ENCODE measurements at places on chromosomes 2 and 18.

DNA sequence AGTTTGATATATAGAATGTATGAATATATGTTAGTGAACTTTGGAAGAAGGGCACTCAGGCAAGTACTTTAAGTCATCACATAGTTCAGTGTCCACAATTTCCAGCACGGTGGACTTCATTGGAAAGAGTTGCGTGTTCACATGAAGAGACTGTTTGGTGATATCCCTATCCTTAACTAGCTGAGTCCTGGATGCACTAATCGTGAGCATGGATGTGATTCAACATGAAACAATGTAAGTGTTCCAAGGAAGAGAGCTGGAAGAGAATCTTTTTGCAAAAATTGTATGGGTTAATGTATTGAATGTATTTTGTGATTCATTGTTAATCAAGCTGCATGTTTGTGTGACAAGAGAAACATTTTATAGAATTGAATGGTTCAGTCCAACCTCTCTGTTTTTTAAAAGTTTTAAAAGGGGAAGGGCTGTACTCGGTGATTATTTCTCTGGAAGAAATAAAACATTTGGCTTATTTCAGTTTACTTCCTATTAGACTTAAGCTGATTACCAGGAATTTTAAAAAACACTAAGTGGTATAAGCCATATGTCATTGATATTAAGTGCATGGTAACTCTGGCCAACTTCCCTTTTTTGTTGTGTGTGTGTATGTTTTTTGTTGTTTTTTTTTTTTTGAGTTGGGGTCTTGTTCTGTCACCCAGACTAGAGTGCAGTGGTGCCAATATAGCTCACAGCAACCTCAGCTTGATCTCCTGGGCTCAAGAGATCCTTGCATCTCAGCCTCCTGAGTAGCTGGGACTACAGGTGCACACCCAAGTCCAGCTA lies 8.6 kb downstream of the XRCC5 start:
- no peak for DNase-seq

GRCh38 chr18:28793901-28794300 lies 617.0 kb upstream of the CDH2 start:
- DNase-seq = no peak

- no peak for DNase-seq
Measured at GRCh38 chr2:26704441-26704977, 12.0 kb downstream of the KCNK3 start.

GRCh38 chr2:169095621-169096105 lies 26.3 kb downstream of the DHRS9 start:
- DNase-seq = no peak

DNA sequence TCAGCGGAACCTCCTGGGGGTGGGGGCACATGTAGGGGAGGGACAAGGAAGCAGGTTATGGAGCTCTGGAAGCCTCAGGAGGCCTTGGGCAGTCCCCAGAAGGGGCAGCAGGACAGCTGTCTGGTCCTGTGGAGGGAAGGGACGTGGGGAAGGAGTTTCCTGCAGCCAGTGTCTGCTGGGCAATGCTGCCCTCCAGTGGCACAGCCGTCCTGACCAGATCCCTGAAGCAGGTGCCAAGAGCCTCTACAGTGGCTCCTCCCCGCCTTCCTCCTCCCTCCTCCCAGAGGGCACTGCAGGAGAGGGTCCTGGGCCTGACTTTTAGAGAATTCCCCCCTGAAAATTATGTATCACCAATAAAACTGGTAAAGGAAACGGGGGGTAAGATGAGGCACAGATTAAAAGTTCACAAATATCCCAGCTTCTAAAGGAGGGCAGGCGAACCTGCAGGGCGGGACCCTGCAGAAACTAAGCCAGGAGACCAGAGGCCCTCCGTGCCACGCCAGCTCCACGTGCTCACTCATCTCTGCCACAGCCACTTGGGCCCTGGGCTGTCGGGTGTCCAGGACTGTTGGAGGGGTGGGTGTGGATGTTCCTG lies 258.5 kb downstream of the TWIST2 start:
- DNase-seq = peak; percentile 57

GRCh38 chr2:191051825-191052778 lies 38.1 kb upstream of the STAT1 start:
- no peak for DNase-seq

DNA sequence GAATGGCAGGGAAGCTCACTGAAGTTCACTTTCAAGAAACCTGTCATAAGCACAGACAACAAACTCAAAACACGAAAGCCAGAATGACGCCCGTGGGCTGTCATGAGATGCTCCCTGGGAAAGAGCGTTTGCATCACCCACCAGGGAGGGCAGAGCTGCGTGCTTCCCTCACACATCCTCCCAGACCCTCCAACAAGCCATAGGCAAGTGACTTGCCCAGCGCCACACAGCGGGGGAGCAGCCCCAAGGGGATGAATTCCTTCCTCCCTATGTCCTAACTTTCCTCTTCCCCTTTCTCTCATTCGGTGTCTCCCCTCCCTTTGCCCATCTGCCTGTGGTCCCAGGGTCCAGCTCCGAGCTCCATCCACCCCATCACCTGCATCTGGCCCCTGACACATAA lies 10.7 kb downstream of the BIN1 start:
- DNase-seq = no peak

GRCh38 chr2:104337869-104338268 lies 516.0 kb upstream of the POU3F3 start:
- DNase-seq = no peak

- DNase-seq = no peak
Measured at GRCh38 chr2:63054841-63055225, 4.2 kb downstream of the OTX1 start.

- no peak for DNase-seq
Measured at GRCh38 chr2:12430407-12431133, 286.2 kb upstream of the TRIB2 start.

- no peak for DNase-seq
Measured at GRCh38 chr2:236103981-236104380, 64.2 kb downstream of the GBX2 start.

GRCh38 chr2:2291500-2292260 lies 39.4 kb downstream of the MYT1L start:
- DNase-seq = peak; percentile 41

- no peak for DNase-seq
Measured at GRCh38 chr2:226728996-226729395, 70.6 kb downstream of the IRS1 start.

GRCh38 chr18:79401494-79402208 lies 5.9 kb downstream of the NFATC1 start:
- no peak for DNase-seq

DNA sequence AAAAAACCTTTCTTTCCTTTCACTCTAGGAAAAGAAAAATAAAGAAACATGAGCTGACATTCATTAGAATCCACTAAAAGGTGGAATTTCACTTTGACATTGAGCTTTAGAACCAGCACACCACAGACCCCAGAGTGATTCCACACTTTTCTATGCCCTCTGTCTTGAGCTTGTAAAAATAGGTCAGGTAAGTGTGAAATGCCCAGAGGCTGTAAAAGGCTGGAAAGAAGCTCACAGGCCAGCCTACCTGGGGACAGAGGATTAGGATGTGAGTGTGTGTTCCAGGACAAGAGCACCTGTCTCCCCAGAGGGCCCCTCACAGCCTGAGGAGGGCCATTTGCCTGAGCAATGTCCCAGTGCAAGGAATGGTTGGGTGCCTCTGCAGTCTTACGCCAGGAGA lies 56.3 kb upstream of the MYO3B start:
- DNase-seq = no peak

- DNase-seq = no peak
Measured at GRCh38 chr2:26976237-26976636, 5.8 kb downstream of the MAPRE3 start.

DNA sequence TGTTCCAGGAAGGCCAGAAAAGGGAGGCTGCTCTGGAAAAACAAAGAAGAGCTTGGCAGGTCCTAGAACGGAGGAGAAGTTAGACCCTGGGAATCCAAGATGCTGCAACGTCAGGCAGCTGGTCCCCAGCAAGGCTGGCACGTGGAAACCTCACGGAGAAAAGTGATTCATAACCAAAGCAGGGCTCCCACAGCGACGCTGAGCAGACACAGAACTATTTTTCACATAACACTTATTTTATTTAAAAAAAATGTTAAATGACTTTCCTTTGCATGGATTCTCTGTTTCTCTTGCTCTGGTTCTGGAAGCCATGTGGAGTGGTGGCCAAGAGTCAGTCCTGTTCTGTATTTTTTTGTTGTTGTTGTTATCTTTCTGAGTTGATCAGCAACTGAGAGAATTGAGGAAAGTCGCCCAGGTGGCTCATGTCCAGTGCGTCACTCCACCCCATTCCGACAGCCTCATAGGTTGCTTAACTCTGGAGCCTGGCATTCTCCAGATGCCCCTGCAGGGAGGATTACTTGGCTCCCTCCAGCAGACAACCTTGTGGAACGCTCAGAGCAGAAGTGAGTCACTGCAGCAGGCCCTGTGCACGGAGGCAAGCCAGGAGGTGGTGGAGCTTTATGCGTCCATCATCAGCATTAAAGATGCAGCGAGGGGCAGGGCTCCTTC lies 229.9 kb upstream of the HDAC4 start:
- DNase-seq = no peak

- DNase-seq = no peak
Measured at GRCh38 chr2:10498525-10499274, 50.6 kb upstream of the ODC1 start.

- no peak for DNase-seq
Measured at GRCh38 chr2:230137902-230138539, 69.3 kb upstream of the SLC16A14 start.

GRCh38 chr18:35088921-35089320 lies 47.7 kb downstream of the MAPRE2 start:
- no peak for DNase-seq

GRCh38 chr2:124755386-124755785 lies 730.3 kb downstream of the CNTNAP5 start:
- no peak for DNase-seq

GRCh38 chr2:100820273-100820522 lies 259 bp downstream of the NPAS2 start:
- no peak for DNase-seq

GRCh38 chr2:219772103-219772635 lies 144.7 kb downstream of the SLC4A3 start:
- DNase-seq = no peak

DNA sequence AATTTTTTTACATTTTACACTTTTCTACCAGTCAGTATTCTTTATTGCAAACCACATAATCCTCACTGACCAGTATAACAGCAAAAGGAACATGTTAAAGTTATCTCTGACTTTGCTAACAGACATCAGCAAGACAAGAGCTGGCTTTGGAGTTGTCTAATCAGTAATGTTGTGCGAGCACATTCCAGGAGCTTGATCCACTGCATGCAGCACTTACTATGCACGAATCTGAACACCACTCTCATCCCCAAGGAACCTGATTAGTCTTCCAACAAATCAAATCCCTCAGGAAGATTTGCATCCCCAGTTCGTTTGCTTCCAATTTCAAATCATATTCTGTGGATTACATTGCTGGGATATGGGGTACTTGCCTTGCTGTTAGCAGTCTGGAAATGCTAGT lies 269.3 kb upstream of the EPC2 start:
- DNase-seq = no peak

- peak; percentile 25 for DNase-seq
Measured at GRCh38 chr2:112958428-112959108, 19.2 kb upstream of the IL36G start.

DNA sequence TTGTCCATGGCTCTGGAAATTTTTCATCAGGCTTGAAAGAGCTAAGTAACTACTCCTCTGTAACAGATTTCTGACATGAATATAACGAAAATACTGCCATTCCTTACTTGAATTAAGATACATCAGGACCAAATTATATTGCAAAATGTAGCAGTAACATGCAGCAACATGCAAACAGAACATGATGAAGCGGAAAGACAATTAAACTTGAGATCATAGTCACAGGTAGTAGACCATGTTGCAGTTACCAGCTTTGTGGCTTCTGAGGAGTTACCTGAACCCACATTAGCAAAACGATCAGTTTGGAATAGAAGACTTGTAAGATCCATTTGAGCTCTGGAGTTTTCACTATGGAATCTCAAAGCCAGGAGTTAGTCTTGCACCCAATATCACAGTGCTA lies 76.2 kb downstream of the MREG start:
- DNase-seq = no peak

DNA sequence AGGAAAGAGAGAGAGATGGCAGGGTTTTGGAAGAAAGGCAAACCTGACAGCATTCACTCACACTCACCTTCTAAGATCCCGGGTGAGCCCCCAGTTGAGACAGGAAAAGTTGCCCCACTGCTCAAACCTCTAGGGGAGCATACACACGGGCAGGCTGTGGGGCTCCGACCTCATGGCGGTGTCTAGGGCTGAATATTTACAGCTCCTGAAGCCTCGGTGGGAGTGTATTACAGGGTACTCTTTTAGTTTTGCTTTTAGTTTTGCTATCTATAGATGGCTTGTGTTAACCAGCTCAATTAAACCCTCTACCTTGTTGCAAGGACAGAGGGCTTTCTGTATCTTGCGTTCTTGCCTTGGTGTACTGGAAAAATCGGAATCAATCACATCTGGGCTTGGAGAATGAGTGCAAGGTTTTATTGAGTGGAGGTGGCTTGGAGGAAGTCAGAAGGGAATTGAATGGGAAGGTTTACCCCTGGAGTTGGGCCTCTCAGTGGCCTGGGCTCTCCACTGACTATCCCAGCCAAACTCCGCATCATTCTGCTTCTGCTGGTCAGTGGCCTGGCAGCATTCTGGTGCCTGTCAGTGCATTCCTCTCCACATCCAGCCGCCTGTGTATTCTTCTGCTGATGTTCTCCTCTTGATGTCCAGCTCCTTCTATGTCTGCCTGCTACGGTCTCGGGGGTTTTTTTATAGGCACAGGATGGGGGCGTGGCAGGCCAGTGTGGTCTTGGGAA lies 10.1 kb upstream of the IFIH1 start:
- no peak for DNase-seq

- no peak for DNase-seq
Measured at GRCh38 chr2:112803691-112804521, 19.6 kb upstream of the IL1A start.

DNA sequence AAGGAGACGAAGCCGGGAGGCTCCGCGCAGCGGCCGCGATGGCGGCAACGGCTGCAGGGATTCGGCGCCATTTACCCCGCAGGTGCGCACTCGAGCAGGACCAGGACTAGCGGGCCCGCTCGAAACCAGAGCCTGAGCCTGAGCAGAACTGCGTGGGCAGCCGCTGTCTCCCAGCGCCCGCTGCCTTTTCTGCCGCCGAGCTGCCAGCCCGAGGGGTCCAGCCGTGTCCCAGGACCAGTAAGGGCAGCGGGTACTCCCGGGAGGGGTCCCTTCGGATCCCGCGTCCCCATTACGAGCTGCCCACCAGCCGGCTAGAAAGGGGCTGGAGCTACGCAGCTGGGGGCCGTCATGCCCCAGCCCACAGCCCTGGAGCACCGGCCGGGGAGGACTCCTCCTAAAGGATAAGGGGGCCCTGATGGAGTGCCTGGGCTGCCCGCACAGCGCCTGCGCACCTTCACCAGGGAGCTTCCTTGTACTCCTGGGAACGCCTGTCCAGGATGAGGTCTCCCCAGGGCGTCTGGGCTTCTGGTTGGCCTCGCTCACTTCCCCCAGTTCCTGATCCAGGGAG lies 9.9 kb downstream of the ALPP start:
- no peak for DNase-seq
